ENCODE measurements at places on chromosomes 2 and 18.

DNA sequence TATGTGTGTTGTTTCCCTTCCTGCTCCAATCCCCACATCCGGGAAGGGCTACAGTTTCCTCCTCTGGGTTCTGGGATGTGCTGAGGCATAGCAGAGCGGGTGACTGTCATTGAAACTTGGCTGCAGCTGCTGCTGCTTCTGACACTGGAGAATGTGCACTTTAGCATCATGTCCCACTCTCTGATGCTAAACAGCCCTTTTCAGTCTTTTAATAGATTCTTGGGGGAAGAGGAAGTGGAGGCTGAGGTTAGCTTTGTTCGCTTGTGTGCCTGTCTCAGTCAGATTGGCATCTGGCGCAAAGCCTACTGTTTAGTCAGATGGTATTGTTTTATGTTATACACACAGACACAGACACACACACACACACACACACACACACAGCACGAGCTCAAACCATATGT lies 136.5 kb upstream of the RND3 start:
- no peak overlapping the region for H3K4me3 ChIP-seq
- H3K36me3 ChIP-seq: no peaks in the 10 kb centered on the region
- H3K27me3 ChIP-seq: no peaks in the 10 kb centered on the region
- no peak overlapping the region for H3K27ac ChIP-seq
- H3K4me1 ChIP-seq: no peaks in the 10 kb centered on the region

GRCh38 chr2:22694856-22695255 lies 690.1 kb upstream of the KLHL29 start:
- no peaks in the 10 kb centered on the region for H3K4me1 ChIP-seq
- no peak overlapping the region for H3K27ac ChIP-seq
- H3K27me3 ChIP-seq: no peaks in the 10 kb centered on the region
- no peak for DNase-seq

DNA sequence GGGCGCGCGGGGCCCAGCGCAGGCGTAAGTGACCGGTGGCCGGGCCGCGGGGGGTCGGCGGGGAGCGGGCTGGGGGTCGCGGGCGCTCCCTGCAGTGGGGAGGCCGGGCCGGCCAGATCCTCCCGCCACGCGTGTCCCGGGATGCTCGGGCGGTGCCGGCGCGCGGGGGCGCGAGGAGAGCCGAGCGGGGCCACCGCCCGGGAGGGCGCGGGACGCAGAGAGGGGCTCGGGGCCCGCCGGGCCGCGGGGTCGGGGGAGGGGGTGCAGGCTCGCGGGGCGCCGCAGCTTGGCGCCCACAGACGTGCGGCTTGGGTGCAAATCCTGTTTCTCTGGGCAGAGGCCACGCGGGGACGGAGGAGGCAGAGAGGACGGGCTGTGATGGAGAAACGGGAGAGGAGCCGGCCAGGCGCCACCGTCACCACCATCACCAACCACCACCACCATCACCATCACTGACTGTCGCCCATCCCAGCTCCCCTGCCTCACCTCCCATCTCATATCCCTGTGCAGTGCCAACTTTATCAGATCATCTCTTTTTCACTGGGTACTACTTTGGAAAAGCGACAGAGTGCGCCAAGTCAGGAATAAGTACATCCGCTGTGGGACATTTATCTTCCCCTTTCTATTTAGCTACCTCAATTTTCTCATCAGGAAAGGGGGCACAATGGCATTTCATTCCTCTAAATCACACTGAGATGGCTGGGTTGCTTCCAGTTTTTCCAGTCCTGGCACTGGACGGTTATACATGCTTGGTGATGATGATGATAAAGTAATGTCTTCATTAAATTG lies 97.2 kb upstream of the GPR45 start:
- no peaks in the 10 kb centered on the region for H3K4me1 ChIP-seq
- DNase-seq: no peak
- peaks cover 37% of the 10 kb centered on the region for H3K27me3 ChIP-seq
- H3K4me3 ChIP-seq: no peak overlapping the region
- H3K36me3 ChIP-seq: no peaks in the 10 kb centered on the region

DNA sequence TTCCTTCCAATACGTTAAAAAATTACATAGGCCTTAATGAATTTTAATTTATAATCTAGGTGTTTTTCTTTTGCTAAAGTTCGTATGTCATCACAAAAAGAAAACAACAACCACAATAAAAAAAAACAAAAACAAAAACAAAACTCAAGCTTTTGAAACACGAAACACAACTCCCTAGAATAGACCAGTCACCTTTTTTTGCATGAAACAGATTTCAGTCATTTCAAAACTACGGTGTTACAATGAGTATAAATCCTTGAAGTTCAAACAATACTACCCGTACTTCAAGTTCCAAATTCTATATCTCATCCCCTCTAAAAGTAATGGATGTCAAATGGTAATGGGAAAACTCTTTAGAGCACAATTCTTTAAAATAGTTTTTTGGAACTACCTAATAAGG lies 142.4 kb downstream of the CDH2 start:
- no peak overlapping the region for H3K4me3 ChIP-seq
- DNase-seq: no peak

GRCh38 chr2:223599640-223600380 lies 2.4 kb downstream of the SCG2 start:
- H3K27ac ChIP-seq: no peak overlapping the region
- H3K36me3 ChIP-seq: no peaks in the 10 kb centered on the region
- H3K4me1 ChIP-seq: no peaks in the 10 kb centered on the region
- no peak overlapping the region for H3K4me3 ChIP-seq
- no peaks in the 10 kb centered on the region for H3K27me3 ChIP-seq

- H3K4me3 ChIP-seq: no peak overlapping the region
- no peak for DNase-seq
- peaks cover 16% of the 10 kb centered on the region for H3K27me3 ChIP-seq
- H3K36me3 ChIP-seq: no peaks in the 10 kb centered on the region
- no peak overlapping the region for H3K27ac ChIP-seq
Measured at GRCh38 chr2:216688731-216689340, 6.5 kb downstream of the IGFBP5 start.

DNA sequence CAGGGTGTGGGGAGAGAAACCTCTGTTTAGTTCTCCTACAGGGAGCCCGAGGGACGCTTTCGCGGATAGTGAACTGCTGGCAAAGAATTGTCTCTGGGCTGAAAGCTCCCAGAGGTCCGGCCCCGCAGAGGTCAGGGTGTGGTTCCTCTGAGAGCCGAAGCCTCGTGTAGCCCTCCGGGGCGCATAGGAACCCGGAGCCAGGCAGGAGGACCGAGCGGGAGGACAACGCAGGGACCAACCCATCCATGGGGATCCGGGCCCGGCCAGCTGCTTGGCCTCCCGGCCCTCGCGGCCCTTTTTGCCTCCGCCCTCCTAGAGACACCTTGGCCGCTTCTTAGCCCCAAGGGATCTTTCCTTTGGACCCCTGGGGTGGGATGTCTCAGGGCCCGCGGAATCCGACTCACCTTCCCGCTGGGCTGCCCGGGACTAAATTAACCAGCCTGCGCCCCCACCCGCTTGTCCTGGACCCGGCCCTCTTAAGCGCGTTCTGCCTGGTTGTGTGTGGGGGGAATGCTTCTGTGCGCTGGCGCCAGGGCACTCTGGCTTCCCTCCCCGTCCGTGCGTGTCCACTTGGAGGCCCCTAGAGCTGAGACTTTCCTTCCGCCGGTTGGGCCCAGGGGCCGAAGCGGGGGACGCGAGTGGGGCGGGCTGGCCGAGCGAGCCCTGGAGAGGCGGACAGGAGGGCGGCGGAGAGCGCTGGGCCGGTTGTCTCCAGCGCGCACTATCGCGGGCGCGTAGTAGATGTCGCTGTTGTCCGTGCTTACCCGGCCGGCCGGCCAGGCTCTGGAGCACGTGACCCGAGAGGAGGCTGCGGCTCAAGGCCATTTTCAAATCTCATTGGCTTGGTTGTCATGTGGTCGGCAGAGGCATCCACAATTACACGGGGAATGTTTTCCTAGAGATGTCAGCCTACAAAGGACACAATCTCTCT lies at the start of gene HOXD10:
HOXD10 (plus strand) TSS at position 896 of the 931 bp plus-strand sequence. CDS start 56 bp downstream, outside the sequence.
- H3K4me1 ChIP-seq: no peaks in the 10 kb centered on the region
- H3K27ac ChIP-seq: no peak within 1 kb of the TSS
- DNase-seq: no peak
- H3K36me3 ChIP-seq: no peaks in the 10 kb centered on the region

DNA sequence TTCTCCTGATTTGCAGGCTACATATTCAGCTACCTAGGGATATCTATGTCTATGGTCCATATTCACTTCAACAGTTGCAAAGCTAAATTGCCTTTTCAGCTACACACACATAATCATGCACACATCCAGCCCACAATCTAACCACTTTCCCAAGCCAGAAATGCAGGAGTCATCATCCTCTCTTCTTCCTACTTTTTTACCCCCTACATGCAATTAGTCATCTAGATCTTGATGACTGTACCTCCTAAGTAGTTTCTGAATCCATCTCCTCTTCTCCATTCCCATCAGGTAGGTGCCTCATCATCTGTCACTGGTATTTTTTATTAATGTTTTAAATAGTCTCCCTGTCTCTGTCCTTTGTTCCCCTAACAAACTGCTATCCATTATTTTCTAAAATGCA lies 23.7 kb upstream of the SPRED2 start:
- no peaks in the 10 kb centered on the region for H3K27me3 ChIP-seq
- no peak overlapping the region for H3K27ac ChIP-seq
- H3K4me3 ChIP-seq: no peak overlapping the region
- no peaks in the 10 kb centered on the region for H3K36me3 ChIP-seq

DNA sequence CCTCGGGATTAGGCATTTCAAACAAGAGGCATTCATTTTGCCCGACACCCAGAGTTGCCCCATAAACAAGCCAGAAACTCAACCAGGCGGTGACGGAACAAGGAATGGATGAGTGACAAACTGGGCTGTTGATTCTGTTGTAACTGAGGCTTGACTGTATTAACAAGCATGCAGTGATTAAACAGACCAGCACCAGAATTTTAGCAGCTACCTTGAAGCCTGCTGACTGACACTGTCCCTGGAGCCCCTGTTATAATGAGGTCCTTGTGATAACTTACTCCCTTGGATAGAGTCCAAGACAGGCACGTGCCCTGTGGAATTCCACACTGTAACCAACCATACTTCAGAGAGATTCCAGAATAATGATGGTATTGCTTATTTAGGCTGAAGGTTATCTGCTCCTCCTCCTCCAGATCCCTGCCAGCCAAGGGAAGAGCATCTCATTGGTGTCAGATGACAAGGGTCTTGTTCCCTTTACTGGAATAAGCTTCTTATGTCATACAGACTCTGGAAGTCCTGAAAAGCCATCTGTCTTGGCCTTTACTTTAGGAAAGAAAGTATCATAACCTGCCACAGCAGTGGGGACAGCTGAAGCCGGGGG lies 97.1 kb upstream of the RMDN2 start:
- H3K4me1 ChIP-seq: peaks cover 42% of the 10 kb centered on the region
- no peaks in the 10 kb centered on the region for H3K36me3 ChIP-seq
- no peak overlapping the region for H3K4me3 ChIP-seq
- H3K27ac ChIP-seq: no peak overlapping the region
- H3K27me3 ChIP-seq: no peaks in the 10 kb centered on the region

DNA sequence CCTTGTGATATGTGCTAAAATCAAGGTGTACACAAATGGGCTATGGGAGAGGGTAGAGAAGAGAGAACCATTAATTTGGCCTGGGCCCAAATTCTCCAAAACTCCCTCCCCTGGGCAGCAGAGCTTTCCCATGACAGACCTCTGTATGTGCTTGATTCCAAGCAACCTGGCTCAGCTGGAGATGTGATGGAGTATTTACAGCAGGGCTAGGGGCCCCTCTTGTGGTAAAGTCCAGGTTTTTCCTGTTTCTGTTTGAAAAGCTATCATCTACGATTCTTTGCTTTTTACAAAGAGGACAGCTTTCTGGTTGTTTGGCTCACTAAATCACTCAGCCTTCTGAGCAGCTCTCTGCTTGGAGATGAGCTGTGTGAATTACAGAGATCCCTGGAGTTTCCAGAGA lies 40.3 kb downstream of the KCNS3 start:
- DNase-seq: no peak
- H3K4me1 ChIP-seq: no peaks in the 10 kb centered on the region
- no peak overlapping the region for H3K4me3 ChIP-seq
- H3K36me3 ChIP-seq: no peaks in the 10 kb centered on the region

DNA sequence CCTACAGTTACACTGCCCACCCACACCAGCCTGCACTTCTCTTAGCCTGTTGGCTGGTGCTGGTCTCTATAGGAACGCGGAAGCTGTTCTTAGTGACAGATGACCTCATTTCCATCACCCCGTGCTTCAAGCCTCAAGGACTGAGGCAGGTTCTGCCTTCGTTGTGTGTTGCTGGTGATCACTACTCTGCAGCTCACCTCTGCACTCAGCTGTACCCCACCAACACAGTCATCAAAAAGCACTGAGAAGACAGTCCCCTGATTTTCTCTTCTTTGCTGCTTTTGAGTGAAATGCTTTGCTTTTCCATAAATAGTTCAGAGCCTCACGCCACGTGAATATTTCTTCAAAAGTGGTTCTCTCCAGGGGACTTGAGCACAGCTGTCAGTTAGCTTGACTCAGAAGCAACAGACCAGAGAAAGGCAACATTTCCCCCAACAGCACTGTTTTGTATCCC lies 225.7 kb upstream of the CCDC150 start:
- no peaks in the 10 kb centered on the region for H3K27me3 ChIP-seq
- no peaks in the 10 kb centered on the region for H3K4me1 ChIP-seq
- no peak overlapping the region for H3K4me3 ChIP-seq

- H3K4me3 ChIP-seq: no peak overlapping the region
- no peak for DNase-seq
- H3K36me3 ChIP-seq: no peaks in the 10 kb centered on the region
- H3K27ac ChIP-seq: no peak overlapping the region
- no peaks in the 10 kb centered on the region for H3K27me3 ChIP-seq
Measured at GRCh38 chr18:3808985-3809780, 359.2 kb downstream of the TGIF1 start.

DNA sequence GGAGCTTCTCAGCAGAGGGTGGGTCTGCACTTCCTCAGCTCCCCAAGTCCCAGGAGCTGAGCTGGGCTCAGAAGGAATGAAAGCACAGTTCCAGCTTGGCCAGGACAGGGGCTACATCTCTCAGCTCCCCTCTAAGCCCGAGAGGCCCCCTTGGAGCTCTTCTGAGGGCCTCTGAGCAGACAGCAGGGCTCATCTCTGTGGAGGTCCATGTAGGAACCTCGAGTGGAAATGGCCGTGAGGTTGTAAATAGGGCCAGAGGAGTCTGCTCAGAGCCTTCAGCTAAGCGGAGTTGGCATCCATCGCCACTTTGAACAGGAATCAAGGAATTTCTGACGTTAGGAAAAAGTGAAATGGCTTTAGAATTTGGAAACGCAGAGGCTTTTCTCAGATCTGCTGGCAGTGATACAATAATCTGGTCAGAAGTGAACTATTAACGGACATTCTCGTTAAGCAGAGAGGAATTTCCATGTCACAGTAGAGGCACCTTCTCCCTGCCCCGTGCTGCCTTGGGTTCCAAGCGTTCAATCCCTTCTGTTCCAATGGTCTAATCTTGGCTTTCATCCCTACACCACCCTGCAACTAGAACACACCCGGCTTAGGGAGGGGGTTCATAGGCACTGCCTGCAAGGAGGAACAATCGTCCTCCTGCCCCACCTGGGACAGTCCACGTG lies 213.9 kb downstream of the NDUFA10 start:
- H3K27ac ChIP-seq: no peak overlapping the region
- no peak overlapping the region for H3K4me3 ChIP-seq
- no peaks in the 10 kb centered on the region for H3K27me3 ChIP-seq
- peaks cover 34% of the 10 kb centered on the region for H3K4me1 ChIP-seq

DNA sequence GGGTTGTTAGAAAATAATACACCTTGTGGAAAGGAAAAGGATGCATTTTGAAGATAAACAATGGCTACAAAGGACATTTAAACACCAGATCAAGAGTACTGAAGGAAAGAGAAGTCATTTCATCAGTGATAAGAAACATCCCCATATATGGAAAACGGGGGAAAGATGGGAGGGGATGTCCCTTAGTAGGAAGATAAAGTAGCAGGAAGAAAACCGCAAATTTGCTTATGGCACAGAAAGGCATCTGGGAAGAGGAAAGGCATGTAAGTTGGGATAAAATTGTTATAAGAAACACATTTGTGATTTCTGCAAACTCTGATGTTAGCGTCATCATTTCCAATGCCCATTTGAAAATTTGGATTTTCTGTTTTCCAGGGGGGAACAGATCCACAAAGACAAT lies 10.5 kb upstream of the LYPD1 start:
- DNase-seq: no peak
- H3K27ac ChIP-seq: no peak overlapping the region
- H3K4me3 ChIP-seq: no peak overlapping the region
- H3K4me1 ChIP-seq: no peaks in the 10 kb centered on the region
